Effector memory CD4-positive, alpha-beta T cell (primary cell): ENCODE measurements at places on chromosomes 7 and 10.

DNA sequence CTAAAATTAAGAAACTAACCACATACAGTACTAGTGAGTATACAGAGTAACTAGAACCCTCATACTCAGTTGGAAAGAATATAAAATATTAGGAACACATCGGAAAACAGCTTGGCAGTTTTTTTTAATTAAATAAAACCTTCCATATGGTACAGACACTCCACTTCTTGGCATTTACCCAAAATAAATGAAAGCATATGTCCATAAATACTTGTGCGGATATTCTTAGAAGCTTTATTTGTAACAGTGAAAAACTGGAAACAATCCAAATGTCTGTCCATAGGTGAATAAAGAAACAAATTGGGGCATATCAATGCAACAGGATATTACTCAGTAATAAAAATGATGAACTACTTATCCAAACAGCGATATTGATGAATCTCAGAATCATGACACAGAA is 410.0 kb downstream of the HTR7 start:
- no peak for DNase-seq

- no peak for DNase-seq
Observed at GRCh38 chr7:101519324-101520023, 109.6 kb downstream of the MYL10 start.

DNA sequence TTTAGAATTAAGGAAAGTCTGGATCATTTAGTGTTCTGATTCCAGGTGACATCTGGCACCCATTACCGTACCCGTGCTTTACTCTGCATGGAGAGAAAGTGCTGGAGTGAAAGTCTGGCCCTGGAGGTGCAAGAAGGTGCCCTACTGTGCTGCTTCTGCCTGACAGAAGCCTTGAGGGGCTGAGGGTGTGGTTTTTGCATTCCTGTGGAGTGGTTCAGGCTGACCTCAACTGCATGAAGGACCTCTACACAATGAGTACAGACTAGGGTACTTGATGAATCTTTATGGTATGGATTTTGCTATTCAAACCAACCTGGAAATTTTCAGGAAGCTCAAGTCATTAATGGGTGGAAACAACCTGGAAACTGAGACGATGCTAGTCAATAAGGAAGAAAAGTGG is 45.1 kb upstream of the GSAP start:
- DNase-seq, result no peak

- no peak for DNase-seq
Observed at GRCh38 chr7:2018569-2019460, 213.9 kb downstream of the MAD1L1 start.

DNA sequence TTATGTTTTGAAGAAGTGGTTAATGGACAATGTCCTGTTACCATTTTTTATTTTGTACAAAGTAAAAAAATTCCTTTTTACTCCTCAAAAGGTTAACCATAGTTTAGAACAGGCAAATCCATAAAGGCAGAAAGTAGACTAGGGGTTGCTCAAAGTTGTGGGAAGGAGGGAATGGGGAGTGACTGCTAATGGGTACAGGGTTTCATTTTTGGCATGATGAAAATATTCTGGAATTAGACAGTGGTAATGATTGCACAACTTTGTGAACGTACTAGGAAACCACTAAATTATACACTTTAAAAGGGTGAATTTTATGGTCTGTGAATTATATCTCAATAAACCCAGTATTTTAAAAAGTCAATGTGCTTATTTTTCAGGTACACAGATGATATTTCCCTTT is 35.4 kb upstream of the CDK14 start:
- DNase-seq, result no peak

DNA sequence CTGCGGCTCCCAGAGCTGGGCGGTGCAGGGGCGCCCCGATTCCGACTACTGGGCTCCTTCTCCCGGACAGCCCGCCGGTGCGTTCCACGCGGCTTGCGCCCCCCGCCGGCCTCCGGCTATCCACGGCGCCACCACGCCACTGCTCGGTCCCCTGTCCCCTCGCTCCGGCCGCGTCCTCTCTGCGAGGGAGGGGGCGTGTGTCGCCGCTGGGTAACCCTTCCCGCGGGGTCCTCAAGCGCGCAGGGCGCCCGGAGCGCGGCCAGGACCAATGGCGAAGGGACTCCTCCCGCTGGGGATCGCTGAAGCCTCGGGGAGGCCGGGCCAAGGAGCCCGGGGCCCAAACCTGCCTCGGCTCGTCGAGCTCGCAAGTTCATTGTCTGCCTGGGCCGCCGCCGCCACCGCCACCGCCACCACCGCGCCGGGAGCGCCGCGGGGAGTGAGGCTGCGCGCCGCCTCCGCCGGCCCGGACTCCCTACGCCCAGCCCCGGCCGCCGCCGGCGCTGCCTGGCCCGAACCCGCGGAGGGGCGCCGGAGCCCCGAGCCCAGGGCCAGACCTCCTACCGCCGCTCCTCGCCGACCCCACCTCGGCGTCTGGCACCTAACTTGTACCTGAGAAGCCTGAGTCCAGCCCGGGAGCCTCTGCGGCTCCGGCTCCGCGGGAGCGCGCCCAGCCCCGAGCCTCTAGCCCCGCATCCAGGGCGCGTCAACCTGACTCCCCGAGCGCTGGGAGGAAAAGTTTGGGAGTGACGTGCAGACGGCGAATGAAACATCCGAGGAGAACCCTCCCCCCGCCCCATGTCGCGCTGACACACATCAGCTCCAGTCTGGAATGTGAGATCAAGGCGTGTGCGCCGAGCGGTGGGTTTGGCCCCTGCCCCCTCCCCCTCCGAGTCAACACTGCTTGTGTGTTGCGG is at the start of gene CHST15:
CHST15 (minus strand) TSS at position 739 of the 914 bp plus-strand sequence. CDS start 47,386 bp downstream, outside the sequence.
- DNase-seq, result no peak

- DNase-seq, result no peak
Observed at GRCh38 chr10:46306516-46307184, 19.9 kb downstream of the ANTXRL start.

DNA sequence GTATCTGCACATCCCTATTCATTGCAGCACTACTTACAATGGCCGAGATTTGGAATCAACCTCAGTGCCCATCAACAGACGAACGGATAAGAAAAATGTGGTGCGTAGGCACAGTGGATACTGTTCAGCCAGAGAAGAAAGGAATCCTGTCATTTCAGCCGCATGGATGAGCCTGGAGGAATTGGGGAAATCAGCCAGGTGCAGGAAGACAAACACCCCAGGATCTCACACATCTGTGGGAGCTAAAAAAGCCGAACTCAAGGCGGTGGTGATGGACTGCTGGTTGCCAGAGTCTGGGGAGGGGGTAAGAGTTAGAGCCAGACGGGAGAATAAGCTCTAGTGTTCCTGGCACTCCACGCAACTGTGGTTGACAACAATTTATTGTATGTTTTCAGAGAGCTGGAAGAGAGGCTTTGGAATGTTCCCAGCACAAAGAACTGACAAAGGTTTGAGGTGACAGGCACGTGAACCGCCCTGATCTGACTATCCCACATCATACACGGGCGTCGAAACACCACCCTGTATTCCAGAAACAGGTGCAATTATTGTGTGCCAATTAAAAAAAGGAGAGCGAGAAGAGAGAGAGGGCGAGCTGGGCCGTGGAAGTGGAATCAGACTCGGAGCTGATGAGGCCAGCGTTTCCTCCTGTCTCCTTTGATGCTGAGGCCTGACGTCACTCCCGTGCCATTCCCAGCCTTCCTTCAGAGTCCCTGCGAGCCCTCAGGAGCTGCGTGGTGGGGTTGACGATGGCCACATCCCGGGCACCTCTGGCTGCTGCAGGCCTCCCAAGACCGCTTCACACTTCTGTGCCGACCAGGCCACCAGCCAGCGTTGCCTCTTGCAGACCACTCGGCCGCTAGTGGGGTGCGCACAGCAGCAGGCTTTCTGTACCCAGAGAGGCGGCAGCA is 189.5 kb downstream of the DNAJB6 start:
- no peak for DNase-seq

DNA sequence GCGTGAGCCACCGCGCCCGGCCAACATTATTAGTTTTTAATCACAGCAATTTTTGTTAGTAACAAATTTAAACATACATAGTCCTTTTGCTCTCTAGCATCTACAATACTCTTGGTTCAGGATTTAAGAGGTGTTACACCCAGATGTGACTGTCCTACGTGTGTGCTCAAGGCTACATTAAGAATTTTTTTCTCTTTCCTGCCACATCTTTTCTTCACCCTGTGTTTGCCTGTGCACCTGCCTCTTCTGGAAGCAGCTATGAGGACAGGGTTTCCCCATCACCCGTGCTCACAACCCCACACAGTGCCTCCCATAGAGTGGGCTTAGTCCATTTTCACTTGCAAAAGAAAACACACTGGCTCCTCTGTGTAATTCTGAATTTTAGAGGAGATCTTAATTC is 186.7 kb upstream of the KLF6 start:
- no peak for DNase-seq

DNA sequence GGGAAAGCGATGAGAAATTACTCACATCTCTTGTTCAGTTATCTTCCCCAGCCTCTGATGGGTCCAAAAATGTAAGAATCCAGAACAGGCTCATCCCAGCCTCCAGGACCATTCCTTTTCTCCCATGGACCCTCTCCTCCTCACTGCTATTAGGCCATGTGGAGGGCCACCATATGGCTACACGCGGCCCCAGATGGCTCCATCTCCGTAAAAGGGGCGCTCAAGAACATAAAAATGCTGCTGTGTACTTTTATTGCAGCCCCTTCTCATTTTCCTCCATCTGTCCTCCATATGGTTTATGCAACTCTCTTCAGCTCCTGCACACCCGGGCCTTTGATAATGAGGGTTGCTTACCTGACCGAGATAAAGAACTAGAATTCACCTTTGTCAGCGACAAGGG is 166.2 kb downstream of the RAPGEF5 start:
- DNase-seq, result no peak

GRCh38 chr10:3538656-3539531 is 246.1 kb downstream of the KLF6 start:
- DNase-seq, result no peak

DNA sequence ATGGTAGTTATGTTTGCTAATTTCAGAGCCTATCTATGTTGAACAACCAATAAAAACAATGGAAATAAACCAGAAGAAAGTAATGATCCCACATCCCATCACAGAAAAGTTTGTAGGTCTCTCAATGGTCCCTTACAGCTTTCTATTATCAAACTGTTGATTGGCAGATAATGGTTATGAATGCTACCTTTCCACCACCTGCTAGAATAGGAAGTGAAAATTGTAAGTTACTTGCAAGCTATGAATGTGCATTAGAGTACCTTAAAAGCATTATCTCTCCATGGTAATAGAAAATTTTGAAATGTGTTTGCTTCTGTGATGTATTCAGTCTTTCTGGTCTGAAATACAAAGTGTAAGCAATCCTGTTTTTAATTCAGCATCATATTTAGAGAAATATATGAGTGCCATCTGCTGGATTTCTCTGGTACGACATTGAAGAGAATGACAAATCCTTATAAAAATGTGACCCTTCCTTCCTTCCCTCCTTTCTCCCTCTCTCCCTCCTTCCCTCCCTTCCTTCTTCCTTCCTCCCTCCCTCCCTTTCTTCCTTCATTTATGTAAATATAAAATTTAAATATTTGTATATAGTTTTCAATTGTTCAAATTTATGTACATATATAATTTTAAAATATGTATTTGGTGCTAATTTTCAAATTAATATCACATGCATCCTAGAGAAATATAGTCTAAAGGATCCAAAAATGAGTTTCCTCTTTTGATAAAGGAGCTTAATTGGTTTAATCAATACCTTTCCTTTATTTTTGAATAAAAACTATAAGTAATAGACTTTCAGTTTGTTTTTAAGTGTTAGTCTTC is 41.4 kb upstream of the PNLIPRP3 start:
- DNase-seq, result no peak

- DNase-seq, result no peak
Observed at GRCh38 chr10:24272374-24272773, 63.4 kb downstream of the KIAA1217 start.

DNA sequence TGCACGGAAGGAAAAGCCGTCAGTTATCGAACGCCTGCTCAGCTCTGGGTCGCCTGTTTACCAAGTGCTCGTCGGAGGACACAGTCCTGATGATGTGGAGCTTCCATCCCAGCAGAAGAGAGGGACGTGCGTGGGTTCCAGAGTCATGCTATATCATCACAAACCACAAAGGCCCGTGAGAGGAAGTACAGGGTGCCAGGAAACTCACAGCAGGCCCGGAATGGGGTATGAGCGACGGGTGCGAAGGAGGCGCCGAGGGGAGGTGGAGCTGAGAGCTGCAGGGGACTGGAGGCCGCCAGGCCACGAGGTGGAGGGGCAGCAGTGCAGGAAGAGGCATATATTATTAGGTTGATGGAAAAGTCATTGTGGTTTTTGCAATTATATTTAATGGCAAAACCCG is 102.5 kb downstream of the ACTR3B start:
- no peak for DNase-seq

- DNase-seq, result no peak
Observed at GRCh38 chr7:91353848-91354247, 89.6 kb downstream of the FZD1 start.

- DNase-seq, result no peak
Observed at GRCh38 chr7:45892407-45893035, 4.2 kb downstream of the IGFBP1 start.

GRCh38 chr7:148340438-148341280 is 249.9 kb upstream of the C7orf33 start:
- no peak for DNase-seq

DNA sequence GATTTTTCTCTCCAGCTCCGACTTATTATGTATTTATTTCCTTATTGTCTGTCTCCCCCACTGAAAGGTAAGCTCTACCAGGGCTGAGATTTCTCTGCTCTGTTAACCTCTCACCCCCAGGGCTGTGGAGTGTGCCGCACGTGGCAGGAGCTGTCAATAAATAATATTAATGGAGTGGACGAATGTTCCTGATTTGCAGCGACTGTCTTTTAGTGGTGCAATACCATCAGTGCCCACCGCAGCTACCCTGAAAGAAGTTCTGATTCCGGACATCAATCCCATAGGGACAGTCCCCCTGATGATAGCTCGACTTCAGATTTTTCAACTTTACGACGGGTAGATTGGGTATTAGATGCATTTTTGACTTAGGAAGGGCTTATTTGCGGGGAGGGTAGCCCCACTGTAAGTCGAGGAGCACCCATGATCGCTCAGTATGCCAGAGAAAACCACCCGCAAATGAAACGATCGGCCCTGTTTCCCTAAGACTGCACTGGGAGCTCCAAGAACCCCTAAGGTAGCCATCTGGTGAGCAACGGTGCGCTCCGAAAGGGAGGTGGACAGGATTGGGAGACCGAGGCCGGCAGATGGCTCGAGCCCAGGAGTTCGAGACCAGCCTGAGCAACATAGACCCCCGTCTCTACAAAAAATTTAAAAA is 986 bp upstream of the PPP2R2D start:
- no peak for DNase-seq
